ENCODE measurements at places on chromosomes 5 and 9.
A peak's percentile ranks its signal among the peaks of the same experiment; 100 is the strongest.

DNA sequence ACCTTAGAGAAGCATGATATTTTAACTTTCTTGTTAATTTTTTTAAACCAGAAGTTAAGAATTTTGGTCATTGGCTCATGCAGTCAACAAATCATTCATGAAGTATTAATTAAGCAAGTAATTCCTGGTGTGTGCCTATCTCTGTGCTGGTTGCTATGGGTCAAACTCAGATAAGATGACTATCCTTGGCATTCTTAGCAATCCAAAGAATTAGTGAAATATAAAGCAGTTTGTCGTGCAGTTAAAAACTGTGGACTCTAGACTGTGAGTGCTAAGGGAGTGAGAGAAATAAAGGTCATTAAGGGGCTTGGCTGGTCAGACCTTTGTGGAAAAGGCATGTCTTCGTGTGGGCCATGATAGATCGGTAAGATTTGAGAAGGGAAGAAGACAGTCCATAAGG lies 4.8 kb downstream of the CYFIP2 start:
- no peak for DNase-seq

- no peak for DNase-seq
These were observed 1.0 kb downstream of the TRIP13 start for GRCh38 chr5:893711-894110.

DNA sequence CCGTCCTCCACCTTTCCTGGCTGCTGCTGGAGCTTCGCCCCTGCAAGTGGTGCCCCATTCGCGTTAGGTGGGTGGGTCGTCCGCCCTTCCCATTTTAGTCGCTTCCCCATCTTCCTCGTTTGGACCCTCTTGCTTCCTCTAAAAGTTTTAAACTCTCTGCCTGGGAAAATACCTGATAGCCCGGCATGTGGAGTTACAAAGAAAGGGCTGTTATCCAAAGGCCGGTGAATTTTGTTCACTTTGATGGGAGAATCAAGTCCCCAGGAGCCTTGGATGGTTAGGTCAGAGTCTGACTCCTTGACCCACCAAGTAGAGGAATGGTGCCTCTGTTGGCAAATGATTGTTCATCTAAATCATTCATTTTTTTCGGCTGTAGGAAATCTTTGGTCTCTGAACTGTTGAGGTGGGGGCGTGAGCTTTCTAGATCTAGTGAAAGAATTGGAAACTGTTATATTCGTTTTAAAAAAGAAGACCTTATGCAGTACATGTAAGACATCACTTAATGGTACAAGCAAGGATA lies 29.5 kb upstream of the APC start:
- DNase-seq: peak; percentile 6

DNA sequence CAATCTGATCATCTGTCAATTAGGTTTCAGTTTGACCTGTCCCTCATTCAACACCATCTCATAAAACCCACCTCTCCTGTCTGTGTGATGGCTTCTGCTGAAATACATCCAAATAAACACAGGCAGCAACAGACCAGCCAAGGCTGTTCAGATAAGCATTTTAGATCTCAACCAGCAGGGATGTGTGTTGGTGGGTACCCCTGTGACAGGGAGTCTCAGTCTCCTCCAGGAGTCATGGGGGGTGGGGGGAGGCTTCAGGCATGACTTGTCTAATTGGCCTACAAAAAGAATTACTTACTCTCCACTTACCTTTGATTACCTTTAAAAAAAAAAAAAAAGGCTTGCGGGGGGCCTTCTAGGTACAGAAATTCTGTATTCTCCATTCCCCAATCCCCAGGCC lies 65.9 kb downstream of the ROR2 start:
- no peak for DNase-seq

GRCh38 chr5:72281764-72282499 lies 38.1 kb downstream of the MRPS27 start:
- DNase-seq: peak; percentile 46

DNA sequence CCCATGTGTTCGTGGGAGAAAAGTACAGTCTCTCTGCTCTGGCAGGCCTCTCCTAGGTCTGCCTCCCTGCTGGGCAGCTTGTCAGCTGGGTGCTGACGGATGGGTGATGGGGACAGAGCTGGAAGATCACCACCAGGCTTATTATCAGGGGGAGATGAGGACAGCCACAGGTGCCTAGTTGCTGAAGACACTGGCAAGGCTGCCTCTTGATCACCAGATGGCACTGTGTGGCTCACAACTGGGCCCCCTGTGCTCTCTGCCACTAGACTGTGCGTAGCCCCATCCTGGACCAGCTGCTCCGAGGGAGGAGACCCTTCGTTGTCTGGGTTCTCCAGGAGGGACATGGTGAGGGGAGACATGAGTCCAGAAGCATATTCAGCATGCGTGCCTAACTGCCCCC lies 73.0 kb downstream of the KIF24 start:
- no peak for DNase-seq

DNA sequence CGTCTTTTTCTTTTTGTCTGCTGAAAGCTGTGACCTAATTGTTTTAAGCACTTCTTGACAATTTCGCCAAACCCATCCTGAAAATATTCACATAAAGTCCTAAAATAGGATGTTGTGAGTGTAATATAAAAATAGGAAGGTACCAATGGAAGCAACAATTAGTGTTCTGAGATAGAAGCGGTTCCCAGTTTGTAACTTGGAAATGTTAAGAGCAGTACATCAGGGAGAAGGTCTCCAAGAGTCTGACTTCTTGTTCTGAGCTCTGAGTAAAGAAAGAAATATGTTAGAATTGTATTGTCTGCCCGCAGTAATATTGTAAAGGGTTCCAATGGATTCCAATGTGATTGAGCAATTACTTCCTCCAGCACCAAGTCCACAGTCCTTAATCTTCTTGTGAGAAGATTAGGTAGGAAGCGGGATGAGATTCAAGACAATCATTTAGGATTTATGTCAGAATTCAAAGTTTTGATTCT lies 3.9 kb downstream of the VCAN start:
- no peak for DNase-seq

GRCh38 chr5:160621526-160621925 lies 199.9 kb downstream of the PTTG1 start:
- no peak for DNase-seq

DNA sequence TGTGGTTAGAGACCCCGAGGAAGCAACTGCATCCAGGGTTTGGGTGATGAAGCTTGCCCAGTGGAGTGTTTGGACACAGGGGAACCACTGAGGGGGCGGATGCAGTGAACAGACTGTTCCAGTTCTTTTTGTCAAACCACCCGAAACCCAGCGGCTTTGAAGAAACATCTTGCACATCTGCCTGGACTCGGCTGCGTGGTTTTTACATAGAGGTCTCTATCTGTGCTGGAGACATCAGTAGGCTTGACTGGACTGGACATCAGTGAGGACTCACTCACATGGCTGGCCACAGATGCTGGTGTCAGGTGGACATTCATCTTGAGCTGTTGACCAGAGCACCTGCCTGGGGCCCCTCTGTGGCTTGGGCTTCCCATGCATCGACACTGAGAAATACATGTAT lies 15.3 kb upstream of the SPATA31E1 start:
- no peak for DNase-seq

- DNase-seq: peak; percentile 26
These were observed 277.0 kb downstream of the SMARCA2 start for GRCh38 chr9:2291980-2292704.

- DNase-seq: no peak
These were observed 95.2 kb downstream of the MVB12B start for GRCh38 chr9:126421567-126422428.

DNA sequence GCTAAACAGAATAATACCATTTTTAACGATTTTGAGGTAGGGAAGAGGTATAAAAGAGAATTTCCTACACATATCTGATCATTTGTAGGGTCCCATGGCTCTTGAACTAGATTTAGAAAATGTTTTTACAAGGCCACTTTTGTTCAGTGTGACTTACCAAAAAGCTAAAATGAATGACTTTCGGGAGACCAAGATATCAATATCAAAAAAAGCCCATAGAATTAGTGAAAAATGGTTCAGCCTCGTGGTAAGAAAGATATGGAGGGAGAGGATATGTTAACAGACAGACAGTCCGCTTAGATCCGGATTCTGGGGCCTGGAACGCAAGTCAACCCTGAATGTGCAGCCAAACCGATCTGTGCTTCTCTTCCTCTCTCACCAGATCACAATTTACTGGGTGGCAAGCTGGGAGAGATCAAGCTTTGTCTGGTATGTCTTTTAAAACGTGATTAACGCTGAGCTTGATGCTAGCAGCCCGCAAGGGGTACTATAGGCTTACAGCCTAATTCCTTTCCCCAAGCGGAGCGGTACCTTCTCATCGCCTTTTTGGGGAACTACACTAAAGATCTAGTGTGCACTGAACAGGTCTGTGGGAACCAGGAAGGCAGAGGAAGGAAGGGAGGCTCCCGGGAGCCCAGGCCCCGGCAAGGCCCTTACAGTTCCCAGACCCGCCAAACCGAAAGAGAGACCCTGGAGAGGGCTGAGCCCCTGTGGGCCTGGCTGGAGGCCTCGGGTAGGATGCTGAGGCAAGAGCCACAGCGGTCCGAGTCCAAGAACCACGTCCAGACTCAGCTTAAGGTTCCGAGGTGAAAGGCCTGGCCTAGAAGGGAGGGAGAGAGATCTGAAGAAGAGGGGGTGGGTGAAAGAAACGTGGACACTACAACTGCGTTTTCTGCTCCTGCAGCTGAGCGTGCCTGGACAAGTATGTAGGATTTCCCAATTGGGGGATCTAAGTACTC lies 2.9 kb downstream of the NR2F1-AS1 start:
- DNase-seq: peak; percentile 64

DNA sequence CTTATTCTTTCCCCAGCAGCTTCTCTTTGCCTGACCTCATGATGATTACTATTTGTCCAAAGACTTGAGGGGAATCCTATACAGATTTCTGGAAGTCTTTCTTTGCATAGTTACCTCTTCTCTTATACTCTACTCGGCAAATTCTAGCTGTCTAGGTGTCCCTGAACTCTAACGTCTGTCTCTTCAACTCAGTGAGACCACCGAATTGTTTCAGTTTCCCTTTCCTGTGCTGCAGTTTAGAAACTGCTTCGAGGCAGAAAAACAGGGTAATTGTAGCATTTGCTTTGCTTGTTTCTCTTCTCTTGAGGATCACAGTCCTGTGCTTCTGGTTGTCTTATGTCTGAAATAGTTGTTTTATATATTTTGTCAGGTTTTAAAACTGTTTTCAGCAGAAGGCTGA lies 14.8 kb downstream of the LVRN start:
- no peak for DNase-seq

GRCh38 chr5:110179321-110179720 lies 489.6 kb downstream of the MAN2A1 start:
- no peak for DNase-seq

- no peak for DNase-seq
These were observed 111.5 kb upstream of the TNC start for GRCh38 chr9:115229496-115229895.

DNA sequence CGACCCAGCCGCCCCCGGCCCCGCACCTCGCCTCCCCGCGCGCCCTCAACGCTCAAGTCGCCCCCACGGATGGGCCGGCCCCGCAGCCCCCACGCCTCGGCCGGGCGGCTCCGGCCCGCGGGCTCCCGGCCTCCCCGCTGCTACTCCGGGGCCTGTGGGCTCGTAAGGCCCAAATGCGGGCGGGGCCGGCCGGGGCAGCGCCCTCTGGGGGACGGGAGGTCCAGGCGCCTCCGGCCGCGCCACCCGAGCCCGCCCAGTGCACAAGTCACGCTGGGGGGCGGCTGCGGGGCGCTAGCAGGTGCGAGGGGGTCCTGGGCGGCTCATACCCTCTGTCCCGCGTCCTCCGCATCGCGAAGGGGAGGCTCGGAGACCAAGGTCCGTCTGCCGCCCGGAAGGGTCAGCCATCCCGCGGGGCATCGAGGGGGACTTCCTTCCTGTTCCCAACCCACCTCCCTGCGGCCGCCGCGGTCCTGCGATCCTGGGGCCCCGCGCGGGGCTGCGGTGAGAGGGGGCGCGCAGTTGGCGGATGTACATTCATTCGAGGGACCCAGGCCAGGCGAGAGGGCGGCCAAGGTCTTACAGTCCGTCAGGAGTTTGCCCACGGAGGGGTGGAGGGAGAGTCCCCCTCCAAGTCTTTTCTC lies at the start of gene CIZ1:
CIZ1 (minus strand) TSS at position 167 of the 641 bp plus-strand sequence. CDS start 715 bp downstream, outside the sequence.
- peak; percentile 78 for DNase-seq

DNA sequence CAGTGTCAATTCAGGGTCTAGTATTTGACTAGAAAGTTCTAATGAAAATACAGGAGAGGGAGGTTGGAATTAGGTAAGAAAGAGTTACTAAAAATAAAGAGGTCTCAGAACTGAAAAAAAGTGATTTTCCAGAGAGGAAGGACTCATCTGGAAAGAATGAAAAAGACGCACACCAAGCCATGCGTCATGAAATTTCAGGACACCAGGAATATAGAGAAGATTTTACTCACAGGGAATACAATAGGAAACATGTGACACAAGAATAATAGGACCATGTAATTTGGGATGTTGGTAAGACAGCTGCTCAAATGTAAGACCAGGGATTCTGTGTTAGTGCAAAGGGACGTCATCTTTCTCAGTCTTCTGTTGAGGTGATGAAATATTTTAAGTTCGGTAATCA lies 224.7 kb downstream of the GDNF start:
- DNase-seq: no peak

GRCh38 chr9:87389936-87390335 lies 107.7 kb upstream of the DAPK1 start:
- no peak for DNase-seq

DNA sequence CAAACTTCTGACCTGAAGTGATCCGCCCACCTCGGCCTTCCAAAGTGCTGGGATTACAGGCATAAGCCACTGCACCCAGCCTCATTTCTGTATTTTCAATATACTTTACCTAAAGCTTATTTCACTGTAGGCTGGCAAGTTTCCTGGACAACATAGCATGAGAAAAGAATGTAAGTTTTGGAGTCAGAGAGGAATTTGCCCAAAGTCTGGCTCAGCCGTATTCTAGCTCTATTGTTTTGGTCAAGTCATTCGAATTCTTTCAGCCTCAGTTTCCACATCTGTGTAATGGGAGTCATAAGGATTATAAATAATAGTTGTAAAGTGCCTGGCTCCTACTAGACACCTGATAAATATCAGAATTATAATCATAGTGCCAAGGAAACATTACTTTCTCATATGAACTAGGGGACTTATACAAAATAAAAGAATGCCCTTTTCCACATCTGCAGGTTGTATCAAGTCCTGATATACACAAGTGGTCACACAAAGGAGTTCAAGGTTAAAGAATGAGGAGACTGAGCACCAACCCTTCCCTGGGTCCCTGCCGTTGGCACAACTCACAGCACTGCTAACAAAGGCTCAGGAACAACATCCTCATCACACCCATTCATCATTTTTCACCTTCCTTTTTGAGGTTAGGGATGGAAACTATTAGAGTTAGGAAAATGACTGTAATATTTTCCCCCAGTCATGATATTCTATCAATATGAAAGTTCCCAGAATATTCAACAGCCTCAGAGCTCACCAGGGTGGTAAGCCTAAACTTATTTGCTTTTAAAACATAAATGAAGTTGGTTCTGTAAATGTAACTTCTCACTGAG lies 34.6 kb upstream of the RAI14 start:
- DNase-seq: no peak

DNA sequence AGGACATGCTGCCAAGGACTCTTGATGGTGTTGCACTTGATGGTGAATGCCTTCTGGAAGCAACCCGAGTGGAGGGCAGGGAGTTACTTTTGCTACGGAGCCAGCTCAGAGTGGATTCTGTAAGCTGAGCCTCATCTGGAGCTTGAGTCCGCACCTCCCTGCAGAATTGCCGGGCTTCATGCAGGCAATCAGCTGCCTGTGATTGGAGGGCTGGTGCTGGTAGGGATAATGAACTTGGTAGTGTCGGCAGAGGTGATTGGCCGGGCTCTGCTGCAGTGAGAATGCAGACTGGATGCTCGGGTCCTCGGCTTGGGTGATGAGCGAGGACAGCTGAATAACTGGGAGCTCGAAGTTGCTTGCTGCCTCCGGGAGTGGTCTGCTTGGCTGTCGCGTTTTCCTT lies 23.1 kb downstream of the SLC25A25 start:
- peak; percentile 54 for DNase-seq

- no peak for DNase-seq
These were observed 1.9 kb upstream of the PHYHD1 start for GRCh38 chr9:128918921-128919320.
